Cerebellar nuclear complex (tissue), 1 donor: ENCODE measurements at places on chromosomes 5 and 9.

GRCh38 chr5:32109236-32109635 lies 64.9 kb downstream of the GOLPH3 start:
- no peak for DNase-seq

GRCh38 chr5:77806213-77806843 lies 30.2 kb upstream of the TBCA start:
- no peak for DNase-seq

- DNase-seq, result no peak
These were observed 386.5 kb upstream of the RFX3 start for GRCh38 chr9:3912280-3912679.

DNA sequence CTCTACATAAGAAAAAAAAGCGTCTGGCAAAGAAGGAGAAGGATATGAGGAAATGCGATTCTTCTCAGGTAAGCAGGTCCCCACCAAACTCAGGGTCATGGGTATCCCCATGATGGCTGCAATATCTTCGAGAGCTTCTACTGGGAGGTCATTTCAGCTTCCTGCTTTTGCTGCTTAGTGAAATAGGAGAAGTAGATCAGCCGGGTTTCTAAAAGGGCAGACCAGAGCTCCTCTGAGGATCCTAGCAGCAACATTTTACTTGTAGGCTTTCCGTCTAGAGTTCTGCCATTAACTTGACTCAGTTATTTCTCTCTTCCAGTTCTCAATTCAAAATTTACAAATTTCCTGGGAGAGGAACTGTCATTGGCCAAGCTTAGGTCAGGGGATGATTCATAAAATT lies 134.7 kb downstream of the DPYSL3 start:
- no peak for DNase-seq

- no peak for DNase-seq
These were observed 236.6 kb downstream of the PSAT1 start for GRCh38 chr9:78533500-78533899.

DNA sequence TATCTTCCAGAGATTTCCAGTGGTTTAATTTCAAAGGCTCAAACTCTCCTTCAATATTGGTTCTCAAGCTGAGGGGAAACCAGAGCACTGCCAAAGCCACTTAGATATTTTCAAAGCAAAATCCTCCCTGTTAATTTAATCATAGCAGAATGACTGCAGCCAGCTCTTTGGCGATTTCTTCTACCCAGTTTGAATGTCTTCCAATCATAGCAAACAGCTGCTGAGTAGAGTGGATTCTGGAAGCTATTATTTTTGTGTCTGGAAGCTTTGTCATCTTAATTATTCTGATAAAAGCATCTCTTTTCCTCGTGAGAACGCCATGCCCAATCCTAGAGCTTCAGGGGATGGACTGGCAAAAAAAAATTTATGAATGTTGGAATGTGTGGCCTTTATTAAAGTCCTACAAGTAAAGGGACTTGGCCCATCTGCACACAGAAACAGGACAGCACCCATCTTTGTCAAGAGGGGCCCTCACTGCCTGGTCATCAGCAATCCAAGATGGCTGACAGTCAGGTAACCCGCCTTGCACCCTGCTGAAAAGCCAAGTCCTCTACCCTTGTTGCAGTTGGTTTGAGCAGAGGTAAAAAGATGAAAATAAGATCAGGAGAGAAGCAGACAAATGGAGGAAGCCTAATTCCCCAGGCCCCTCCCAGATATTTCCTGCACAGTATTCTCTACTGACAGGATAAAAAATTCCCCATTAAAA lies 125.1 kb downstream of the SUSD1 start:
- no peak for DNase-seq

DNA sequence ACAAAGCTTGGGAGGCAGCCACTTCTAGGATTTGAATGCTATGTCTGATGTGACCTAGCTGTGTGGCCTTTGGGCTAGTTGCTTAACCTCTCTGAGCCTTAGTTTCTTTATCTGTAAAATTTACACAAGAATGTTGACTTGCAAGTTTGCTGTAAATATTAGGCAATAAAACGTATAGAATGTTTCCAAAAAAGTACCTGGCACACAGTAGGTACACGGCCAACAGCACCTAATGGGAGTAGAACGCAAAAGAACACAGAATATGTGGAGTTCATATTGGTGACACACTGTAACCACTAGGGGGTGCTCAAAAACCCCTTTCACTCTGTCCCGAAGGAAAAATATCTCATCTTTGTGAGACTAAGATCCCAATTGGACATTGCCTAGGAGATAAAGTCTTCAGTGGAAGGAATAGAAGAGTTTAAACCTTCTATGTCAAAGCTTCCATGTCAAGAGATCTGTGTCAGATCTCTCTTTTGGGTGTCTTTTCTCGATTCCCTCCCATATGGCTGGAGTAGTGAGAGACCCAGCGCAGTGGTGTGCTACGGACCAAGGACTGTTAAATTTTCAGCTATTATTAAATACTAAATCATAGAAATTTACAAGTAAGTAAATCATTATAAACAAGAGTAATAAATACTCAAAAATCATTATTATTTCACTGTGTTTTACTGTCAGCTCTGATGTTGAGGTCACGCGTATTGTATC lies 145.4 kb upstream of the RAD23B start:
- no peak for DNase-seq

GRCh38 chr5:151123897-151124751 lies 33.5 kb downstream of the ANXA6 start:
- no peak for DNase-seq

DNA sequence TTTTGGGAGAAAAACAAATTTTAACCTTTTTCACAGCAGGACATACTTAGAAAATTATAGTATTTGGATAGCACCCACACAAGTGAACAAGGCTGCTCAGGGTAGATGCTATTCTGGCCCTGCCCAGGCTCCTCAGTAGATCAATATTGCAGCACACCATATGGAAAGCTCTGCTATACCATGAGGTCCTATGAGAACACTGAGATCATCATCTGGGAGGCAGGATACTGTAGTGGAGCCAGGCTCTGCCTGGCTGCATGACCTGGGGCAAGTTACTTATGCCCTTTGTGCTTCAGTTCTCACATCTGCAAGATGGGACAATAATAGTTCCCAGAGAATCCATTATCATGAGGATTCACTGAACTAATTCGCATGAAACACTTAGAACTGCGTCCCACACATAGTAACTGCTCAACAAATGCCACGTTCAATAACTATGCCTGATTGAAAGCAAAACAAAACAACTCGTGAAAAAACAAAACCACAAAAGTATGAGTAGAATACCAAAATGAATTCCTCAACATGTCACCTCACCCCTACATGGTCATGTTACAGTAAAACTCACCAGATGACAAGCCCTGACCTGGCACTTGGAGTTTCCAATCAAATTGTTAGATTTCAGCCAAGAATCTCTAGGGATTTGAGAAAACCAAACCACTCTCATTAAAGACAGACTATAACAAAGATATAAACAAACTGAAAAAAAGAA lies 31.9 kb downstream of the ARSB start:
- no peak for DNase-seq

- no peak for DNase-seq
These were observed 92.6 kb upstream of the TRIM32 start for GRCh38 chr9:116594547-116594946.

DNA sequence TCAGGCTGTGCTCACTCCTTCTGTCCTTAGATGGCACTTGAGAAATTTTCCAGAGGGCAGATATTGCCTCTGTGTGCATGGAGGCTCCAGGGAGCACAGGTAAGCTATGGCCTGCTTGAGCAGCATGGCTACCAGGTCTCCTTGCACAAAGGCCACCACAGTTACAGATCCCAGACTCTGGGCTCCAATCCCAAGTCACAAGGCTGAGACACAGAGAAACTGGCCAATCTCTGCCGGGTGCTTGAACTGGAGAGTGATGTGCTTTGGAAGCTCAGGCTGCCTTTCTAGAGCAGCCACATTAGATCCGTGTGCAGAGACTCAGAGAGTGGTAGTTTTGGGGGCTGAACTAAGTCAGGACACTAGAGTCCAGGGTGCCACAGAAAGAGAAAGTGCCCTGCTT lies 145.7 kb downstream of the SEMA6A start:
- DNase-seq, result no peak

DNA sequence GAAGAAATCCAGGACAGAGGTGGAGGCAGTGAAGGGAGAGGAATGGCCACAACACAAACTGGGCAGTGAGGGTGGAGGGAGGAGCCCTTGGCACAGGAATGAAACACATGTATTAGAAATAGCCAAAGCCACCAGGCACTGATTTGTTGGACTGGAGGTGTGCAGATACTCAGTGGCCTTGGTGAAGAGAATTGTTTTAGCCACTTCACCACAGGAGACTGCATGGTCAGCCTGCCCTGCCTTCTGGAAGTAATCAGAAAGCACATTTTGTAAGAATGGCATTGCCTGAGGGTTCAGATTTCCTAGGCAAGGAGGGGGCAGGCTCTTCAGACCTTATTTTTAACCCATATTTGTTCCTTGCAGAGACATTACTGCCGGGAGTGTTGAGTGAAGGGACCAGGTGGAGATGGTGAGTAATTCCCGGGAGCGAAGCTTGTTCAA lies 2.2 kb downstream of the SGCD start:
- no peak for DNase-seq

DNA sequence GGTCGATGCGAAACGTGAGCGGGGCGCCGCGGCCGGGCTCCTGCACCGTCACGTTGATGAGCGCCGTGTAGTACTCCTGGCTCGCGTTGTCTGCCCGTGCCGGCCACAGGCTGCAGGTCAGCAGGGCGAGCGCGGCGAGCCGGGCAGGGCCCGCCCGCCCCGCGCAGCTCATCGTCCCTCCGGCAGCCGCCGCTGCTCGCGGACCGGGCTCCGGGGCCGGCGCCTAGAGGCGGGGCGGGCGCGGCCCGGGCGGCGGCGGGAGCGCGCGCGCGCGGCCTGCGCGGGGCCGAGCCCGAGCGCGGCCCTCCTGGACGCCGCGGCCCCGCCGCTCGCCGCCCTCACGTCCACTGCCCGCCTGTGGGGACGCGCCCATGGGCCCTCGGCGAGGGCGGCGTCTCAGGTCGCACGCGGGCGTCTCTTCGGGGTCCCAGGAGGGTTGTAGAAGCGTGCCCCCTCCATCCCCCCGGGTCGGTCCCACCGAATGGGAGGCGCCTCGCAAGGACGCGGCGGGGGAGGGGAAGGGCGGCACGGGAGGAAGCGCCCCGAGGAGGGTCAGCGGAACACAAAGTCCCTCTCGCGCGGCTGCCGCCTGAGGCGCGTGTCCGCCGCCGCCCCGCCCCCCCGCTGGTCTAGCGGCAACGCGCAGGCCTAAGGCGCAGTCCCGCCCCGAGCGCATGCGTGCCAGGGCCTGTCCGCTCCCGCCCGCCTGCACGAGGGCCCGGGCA lies at the start of gene RNF130:
TSS of gene RNF130 (minus strand) at position 229 of the 725 bp plus-strand sequence. CDS start at position 172, 57 bp downstream.
- no peak for DNase-seq

DNA sequence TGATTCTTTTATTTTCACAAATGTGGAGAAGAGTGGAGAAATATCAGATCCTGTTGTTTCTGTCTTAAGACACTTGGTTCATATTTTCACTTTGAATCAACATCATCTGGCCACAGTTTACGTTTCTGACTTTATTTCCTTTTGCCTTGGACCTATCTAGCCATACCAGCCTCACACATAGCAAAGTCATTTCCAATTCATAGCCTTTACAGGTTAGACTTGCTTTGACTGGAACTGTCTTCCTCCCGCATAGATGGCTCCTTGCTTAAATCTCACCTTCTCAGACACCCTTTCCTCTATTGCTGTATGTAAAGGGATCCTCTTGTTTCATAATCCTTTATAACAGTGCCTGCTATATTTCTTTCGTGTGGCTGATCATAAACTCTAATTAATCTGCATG lies 297.8 kb downstream of the SH3GL2 start:
- no peak for DNase-seq

- DNase-seq, result no peak
These were observed 121.6 kb downstream of the MEF2C start for GRCh38 chr5:88761269-88761850.

DNA sequence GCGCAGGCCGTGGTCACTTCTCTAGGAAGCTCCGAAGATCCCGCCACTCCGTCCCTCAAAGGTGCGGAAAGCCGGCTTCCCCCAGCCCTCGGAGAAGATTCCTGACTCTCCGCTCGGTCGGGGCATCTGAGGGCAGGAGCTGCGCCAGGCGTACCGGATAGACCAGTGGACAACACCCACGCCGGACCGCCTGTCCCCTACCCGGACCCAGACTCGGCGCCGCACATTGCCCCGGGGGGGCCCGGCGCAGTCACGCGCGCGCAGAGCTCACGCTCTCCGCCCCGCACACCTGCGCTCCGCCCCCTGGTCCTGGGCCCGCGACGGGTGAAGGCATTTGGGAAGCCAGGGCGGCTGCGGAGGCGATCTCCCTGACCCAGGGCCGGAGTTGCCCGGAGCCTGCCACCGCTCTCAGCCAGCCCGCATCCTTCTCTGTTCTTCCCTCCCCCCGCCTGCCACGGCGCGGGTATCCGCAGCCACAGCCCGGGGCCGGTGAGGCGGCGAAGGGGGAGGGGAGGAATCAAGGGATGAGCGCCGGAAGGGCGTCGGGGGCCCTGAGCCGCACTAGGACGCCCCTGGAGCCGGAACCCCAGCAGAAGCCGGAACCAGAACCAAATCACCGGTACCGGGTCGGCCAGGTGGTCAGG lies 448 bp downstream of the RELL2 start:
- no peak for DNase-seq

DNA sequence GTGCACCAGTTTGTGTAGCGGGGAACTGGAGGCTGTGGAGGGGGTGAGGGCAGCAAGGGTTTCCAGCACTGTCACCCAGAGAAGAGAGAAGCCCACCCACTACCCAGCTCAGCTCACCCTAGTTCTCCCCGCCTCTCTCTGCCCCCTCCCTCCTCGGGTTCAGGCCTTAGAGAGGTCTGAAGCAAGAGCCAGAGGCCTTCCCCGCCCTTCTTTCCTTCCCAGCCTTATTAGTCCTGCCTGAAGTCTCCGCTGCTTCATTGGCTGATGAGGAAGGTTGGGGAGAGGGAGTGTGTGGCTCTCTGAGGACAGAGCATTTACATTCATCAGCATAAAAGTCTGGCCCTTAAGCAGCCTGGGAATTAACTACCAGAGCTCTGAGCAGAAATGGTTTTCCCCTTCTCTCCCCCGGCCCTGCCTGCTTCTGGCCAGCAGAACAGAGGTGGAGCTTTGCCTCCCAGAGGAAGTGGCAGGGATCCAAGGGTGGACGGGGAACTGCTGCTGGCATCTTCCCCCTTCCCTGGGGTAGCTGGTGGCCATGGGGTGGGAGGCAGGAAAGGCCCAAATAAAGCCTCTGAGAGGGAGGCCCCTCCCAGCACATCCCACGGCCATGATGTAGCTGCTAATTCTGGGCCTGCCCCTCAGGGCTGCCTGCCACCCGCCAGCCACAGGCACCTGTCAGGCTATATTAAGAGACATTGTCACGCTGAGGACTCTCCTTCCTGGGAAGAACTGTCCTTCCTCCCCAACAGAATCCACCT lies 4.1 kb downstream of the DNAJB5 start:
- DNase-seq, result peak; percentile 47

GRCh38 chr5:421287-421880 lies 21.6 kb upstream of the EXOC3 start:
- no peak for DNase-seq

- DNase-seq, result no peak
These were observed 79.0 kb upstream of the ZNF608 start for GRCh38 chr5:124825250-124825982.

DNA sequence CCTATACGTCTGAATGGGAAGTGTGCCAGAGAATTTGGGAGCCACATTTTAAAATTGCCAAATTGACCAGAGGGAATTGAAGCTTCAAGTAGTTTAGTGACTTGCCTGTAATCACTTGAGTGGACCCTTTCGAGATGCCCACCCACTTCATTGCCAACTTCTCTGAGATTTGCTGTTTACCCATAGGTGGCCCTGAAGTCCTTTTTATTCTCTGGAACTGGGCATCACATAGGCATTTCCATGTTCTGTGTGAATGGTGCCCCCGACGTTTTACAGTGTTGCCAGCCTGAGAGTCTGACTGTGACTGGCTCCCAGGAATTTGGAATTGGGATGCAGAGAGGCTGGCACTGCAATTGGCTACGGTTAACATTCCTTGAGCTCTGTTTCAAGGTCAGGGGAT lies 158.6 kb downstream of the SEMA6A start:
- DNase-seq, result no peak
